Stimulated activated CD8-positive, alpha-beta memory T cell treated with anti-CD3 and anti-CD28 coated beads, Interleukin-15, amount 100 ng/mL, for 48 hours (primary cell): ENCODE measurements at places on chromosomes 12 and 14.

GRCh38 chr14:66105815-66106214 is 380.4 kb upstream of the CCDC196 start:
- DNase-seq = no peak

- no peak for DNase-seq
These were observed 23.0 kb upstream of the GPR132 start for GRCh38 chr14:105087963-105088811.

- no peak for DNase-seq
These were observed 2.1 kb upstream of the SLC15A4 start for GRCh38 chr12:128825835-128826234.

DNA sequence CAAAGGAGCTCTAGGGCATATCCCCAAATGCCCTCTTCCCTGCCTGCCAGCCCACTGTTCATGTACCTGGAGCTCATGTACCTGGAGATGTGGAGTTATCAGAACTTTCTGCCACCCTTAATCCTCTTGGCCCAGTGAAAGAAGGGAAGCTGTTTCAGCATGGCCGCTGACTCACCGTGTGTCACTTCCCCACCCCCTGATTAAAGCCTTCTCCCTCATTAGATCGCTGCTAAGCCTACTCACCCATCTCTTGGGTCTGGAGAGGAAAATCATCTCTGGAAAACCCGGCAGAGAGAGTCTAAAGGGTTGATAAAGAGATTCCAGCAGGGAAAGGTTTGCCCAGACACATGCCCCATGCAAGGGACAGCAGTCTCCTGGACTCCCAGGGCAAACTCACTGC is 4.5 kb upstream of the LTBP2 start:
- DNase-seq = no peak

DNA sequence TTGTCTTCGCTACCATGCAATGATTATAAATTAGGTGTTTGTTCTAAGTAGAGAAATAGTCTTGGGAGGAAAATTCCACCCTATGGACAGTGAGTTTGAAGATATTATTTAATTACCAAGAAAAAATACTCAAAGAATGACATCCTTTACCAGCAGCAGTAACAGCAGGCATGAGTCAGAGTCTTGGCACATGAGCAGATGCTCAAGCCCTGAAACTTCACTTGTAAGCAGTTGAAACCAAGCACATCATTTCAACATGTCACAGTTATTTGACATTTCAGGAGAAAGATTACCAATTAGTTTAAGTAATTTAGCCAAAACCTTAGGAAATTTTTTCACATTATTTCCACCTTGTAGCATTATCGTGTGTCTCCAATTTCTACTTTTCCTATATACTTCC is 99.2 kb downstream of the C12orf50 start:
- DNase-seq = no peak

- no peak for DNase-seq
These were observed 22.3 kb upstream of the HECTD1 start for GRCh38 chr14:31229638-31230572.

- DNase-seq = no peak
These were observed 34.7 kb downstream of the BCL11B start for GRCh38 chr14:99237288-99237687.

GRCh38 chr12:48106681-48107613 is 1.1 kb upstream of the SENP1 start:
- no peak for DNase-seq

DNA sequence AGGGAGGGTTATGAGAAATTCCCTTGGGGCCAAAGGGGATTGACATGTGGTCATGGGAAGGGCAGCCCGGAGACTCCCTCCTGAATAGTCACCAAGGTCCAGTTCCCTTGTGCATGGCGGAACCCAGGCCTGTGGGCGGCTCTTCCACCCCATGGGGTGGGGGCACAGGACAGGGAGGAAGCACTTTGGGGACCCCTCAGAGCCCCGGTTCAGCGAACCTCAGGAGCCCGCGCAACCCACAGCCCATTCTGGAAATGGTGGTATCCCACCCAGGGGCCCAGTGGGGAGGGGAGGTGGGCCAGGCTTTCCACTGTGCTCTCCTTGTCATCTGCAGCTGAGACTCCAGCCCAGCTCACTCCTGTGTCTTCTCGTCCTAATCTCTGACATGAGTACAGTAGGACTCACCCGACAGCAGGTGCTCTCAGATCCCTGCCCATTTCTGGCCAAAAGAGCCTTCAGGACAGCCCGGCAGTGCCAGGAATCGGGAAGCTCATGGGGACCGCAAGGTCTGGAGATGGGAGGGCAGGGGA is 255.2 kb upstream of the SFSWAP start:
- no peak for DNase-seq

DNA sequence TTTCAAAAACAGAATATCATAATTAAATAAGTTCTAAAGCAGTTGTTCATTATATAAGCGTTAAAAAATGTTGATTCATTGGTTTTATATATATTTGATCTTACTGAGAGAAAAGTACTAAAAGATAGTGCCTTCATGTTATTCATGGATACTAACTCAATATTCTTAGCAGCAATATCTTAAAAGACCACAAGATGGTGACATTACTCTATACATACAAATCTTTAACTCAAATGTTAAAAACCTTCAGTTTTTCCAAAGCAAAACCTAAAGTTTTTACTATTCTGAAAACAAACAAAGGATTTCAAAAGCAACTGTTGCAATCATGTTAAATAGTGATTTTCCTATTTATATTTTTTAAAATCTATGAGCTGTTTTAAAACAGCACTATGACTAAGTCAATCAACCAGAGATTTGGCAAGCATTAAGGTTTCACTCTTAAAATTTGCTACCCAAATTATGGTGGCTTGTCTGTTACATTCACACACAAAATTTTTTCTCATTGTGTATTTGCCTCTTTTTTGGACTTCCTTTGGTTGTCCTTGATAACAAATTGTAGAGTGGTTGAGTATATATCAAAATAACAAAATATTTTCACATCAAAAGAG is 50.1 kb upstream of the RERGL start:
- no peak for DNase-seq

GRCh38 chr14:91311284-91311662 is 66.8 kb upstream of the GPR68 start:
- DNase-seq = peak; percentile 25

GRCh38 chr12:108734200-108734906 is 3.0 kb upstream of the CORO1C start:
- DNase-seq = no peak

GRCh38 chr12:115574826-115575225 is 702.7 kb downstream of the MED13L start:
- DNase-seq = no peak

DNA sequence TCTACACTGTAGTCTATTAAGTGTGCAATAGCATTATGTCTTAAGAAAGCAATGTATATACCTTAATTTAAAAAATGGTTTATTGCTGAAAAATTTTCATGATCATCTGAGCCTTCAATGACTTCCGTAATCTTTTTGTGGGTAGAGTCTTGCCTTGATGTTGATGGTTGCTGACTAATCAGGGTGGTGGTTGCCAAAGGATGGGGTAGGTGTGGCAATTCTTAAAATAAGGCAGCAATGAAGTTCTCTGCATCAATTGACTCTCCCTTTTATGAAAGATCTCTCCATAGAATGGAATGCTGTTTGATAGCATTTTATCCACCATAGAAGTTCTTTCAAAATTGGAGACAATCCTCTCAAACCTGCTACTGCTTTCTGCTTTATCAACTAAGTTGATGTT is 41.1 kb downstream of the BBS10 start:
- no peak for DNase-seq

- DNase-seq = no peak
These were observed 10.4 kb upstream of the EID3 start for GRCh38 chr12:104292872-104293794.

DNA sequence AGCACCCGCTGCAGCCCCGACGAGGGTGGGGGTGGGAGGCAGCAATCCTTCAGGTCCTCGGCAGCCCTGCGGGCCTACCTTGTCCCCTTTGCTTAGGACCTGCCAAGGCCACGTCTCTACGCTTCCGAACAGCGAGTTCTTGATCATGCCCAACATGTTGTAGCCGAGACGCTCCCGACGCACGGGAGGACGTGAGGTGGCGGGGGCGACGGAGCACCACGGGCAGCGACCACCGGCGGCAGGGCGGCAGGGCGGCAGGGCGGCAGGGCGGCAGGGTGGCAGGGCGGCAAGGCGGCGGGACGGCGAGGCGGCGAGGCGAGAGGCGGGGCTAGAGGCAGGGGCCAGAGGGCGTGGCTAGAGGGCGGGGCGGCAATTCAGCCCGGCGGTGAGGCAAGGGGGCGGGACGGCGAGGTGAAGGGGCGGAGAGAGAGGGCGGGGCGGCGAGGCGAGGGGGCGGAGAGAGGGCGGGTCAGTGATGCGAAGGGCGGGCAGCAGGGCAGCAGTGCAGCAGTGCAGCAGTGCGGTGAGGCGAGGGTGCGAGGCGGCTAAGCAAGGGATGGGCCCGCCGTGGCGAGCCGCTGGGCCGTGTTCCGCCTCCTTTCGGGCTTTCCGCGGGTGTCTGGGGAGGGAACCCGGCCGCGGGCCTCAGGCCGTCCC is at the start of gene HEBP1:
Gene HEBP1 (minus strand): TSS at position 307 of the 657 bp plus-strand sequence. CDS start 151 bp downstream, at position 156.
- peak; percentile 88 for DNase-seq

GRCh38 chr12:95789126-95790032 is 1.2 kb downstream of the NTN4 start:
- DNase-seq = no peak

GRCh38 chr14:66468778-66469367 is 17.3 kb upstream of the CCDC196 start:
- no peak for DNase-seq

GRCh38 chr12:107304588-107305532 is 211.5 kb upstream of the CRY1 start:
- no peak for DNase-seq

- DNase-seq = no peak
These were observed 1630.4 kb upstream of the SEL1L start for GRCh38 chr14:83164016-83164415.

GRCh38 chr12:108756421-108756820 is 25.1 kb upstream of the CORO1C start:
- DNase-seq = no peak

DNA sequence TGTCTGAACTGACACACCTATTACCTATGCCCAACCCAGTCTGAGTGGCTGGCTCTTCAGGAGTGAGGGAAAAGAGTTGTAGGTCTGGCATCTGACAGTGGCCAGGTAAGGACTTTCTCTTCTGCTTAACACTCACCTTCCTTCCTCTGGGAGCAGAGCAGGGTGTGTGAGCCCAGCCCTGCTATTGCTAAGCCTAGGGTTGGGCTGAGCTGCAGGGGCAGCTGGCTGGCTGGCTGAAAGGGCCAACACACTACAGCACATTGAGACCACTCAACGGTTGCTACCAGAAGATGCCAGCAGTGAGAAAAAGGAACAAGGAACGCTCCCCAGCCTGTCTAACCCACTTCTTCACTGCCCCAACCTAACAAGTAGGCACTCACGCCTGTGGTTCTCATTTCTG is 201.2 kb downstream of the DPF3 start:
- no peak for DNase-seq

- no peak for DNase-seq
These were observed 44.2 kb upstream of the MMP17 start for GRCh38 chr12:131783915-131784541.

- DNase-seq = no peak
These were observed 166.1 kb downstream of the ADCK1 start for GRCh38 chr14:77965919-77966435.

- DNase-seq = no peak
These were observed 23.0 kb upstream of the TTC7B start for GRCh38 chr14:90839024-90839888.

- DNase-seq = no peak
These were observed 45.7 kb downstream of the TTC6 start for GRCh38 chr14:37641117-37641516.

- DNase-seq = no peak
These were observed 903 bp downstream of the BRF1 start for GRCh38 chr14:105299654-105300541.

GRCh38 chr12:51994959-51995358 is 11.8 kb upstream of the TAMALIN start:
- DNase-seq = no peak

GRCh38 chr12:85275374-85275773 is 4.6 kb upstream of the ALX1 start:
- DNase-seq = no peak
